ENCODE measurements at places on chromosomes 16 and 17.

DNA sequence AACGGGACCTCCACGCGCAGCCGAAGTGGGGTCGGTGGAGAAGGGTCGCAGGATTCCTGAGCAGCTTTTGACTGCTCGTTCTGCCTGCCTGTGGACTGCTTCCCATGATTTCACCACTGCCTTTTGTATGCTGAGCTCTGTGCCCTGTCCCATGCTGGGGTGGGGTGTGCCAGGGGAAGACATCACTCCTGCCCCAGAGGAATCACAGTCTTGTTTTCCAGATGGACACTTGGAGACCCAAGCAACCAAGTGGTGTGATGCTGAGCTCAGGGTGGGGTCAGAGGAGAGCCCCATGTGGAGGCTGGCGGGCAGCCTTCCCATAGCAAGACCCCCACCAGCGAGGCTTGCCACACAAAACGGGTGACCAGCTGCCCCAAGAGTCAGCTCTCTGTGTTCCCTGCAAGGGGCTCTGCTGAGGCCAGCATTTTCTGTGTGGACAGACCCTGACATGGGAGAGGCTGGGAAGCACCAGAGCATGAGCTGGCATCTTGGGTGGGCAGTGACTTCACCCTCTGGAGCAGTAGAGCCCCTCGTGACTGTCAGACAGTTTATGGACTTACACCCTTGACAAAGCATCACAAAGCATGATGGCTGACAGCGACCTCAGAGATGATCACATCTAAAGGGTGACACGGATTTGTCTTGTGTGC, 111.9 kb downstream of the GNAO1 start:
- DNase-seq, result no peak

DNA sequence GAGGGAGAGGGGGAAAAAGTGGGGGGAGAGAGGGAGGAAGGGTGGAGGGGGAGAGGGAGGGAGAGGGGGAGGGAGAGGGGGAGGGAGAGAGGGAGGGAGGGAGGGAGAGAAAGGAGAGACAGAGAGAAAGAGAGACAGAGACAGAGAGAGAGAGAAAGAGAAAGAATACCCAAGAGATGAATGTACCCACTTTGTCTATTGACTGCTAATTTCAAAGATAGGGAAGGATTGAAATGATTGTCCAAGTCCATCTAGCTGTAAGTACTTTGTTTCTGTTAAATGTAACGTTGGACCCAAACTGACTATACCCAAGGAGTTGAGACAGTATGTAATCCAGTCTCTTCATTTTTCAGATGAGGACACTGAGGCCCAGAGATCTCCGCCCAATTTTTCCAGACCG, 374.9 kb downstream of the GRIN2A start:
- no peak for DNase-seq

DNA sequence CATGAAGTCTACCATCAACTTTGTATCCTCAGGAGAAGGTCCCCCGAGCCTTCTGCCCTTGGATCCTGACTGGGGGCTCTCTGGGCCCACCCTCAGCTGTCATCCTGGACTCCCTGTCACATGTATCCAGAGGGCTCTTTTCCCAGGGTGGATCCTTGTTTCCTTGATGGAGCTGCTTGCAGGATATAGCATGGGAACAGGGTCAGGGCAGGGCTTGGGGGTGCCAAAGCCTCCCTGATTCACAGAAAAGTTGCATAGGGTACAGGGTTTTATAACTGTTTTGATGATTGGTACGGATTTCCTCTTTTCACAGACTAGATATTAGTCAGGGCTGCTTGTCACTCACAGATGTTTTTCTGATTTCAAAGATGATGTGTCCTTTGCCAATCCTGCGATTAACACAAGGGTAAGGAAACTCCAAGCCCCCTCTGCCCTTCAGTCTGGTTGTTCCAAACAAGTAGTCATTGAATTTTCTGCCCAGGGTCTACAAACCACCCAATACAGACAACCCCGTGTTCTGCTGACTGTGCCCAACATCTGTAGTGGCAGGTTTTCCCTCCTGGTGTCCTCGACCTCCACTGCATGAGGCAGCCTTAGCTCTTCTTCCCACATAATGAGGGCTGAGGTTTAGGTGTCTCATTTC, 20.6 kb upstream of the SLC35G3 start:
- no peak for DNase-seq

GRCh38 chr17:59675231-59675630, 32.0 kb downstream of the PTRH2 start:
- DNase-seq, result no peak

- no peak for DNase-seq
These were observed 52.5 kb downstream of the NKD1 start for GRCh38 chr16:50600582-50601283.
